ENCODE measurements at places on chromosomes 12 and 14.
A peak's percentile ranks its signal among the peaks of the same experiment; 100 is the strongest.

- no peak for DNase-seq
These were observed 239.7 kb downstream of the BCAT1 start for GRCh38 chr12:24709216-24709615.

DNA sequence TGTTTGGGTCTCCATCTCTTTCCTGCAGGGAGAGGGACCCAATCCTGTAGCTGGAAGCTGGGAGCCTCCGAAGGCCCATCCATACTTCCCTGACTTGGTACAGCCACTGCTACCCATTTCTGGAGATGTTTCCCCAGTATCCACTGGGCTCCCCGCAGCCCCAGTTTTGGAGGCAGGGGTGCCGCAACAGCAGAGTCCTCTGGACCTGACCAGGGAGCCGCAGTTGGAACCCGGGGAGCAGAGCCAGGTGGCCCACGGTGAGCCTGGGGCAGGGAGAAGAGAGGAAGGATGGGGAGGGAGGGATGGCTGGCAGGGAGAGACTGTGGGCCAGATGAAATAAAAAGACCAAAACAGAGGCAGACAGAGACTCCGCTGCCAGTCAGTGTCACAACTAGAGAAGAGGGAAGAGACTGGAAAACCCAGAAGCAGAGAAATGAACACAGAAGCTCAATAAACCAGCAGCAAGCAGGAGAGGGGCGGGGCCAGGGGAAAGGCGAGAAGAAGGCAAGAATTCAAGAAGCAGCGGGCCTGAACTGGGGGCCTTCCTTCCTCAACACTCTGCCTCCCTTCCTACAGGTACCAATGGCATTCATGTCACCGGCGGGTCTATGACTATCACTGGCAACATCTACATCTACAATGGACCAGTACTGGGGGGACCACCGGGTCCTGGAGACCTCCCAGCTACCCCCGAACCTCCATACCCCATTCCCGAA is 6.3 kb downstream of the LTBR start:
- no peak for DNase-seq

GRCh38 chr12:27437839-27438238 is 8.7 kb upstream of the SMCO2 start:
- DNase-seq, result no peak

DNA sequence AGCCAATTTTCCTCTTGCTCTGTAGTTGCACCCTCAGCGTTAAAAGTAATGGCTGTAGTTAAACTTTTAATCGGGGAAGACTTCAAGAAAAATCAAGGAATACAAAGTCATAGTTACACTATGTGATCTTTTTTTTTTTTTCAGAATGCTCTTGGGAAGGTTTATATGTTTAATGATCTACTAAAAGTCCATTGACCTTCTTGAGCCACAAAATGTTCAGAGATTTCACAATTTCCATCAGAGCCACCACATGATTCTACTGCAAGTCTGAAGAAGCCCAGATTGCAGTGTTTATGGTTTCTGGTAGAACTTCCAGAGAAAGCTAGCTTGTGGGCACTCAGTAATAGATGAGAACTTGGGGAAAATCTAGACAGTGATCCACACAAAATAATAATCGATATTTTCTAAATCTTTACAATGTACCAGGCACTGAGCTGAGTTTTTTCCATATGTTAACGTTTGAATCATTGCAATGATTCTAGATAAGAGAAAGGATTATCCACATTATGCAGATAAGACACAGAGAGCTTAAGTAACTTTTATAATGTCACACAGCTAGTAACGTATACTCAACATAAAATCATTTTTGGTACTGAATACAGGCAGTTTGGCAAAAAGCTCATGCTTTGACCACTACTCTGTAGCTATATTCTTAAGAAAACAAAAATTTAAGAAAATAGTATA is 38.3 kb downstream of the GYS2 start:
- DNase-seq, result no peak

DNA sequence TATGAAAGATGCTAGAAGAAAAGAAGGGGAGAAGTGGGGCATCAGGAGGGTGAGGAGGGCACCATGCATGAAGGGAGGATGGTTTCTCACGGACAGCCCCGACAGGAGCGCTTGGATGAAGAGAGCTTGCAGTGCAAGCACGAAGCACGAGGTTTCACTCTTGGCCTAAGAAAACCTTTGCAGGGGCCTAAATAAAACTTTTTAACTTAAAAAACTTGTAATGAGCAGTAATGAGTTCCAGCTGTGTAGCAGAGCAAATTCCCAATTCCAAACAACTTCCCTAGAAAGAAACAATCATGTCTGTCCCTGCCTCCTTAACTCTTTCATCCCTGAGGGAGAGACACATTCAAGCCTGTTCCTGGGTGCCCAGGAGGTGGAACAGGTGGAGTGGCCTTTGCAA is 119.5 kb downstream of the PAH start:
- DNase-seq, result no peak

DNA sequence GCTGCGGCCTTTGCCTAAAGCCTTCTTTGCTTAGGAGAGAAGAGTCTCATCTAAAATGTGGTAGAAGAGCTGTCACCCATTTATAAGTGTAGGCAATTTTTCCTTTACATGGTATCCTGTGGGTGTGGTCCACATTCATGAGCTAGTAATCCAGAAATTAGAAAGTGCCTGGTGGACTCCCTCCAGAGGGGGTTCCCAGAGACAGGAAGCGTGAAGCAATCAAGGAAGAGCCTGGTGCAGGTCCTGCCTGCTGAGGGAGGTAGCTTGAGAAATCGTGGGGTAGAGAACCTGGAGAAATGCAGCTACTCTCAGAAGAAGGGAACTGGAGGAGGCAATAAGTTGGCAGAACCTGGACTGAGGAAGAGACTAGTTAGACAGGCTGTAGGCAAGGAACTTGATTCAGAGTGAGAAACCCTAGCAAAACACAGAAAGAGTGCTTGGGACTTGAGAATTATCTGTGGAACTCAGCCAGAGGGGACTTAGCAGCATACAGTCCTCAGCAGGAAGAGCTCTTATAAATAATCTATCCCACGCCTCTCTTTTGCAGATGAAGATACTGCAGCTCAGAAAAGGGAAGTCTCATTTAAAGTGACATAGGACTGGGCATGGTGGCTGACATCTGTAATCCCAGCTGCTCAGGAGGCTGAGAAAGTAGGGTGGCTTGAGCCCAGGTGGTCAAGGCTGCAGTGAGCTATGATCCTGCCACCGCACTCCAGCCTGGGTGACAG is 182.4 kb upstream of the CCND2 start:
- no peak for DNase-seq

GRCh38 chr12:65675141-65675621 is 149.1 kb upstream of the HMGA2 start:
- no peak for DNase-seq

DNA sequence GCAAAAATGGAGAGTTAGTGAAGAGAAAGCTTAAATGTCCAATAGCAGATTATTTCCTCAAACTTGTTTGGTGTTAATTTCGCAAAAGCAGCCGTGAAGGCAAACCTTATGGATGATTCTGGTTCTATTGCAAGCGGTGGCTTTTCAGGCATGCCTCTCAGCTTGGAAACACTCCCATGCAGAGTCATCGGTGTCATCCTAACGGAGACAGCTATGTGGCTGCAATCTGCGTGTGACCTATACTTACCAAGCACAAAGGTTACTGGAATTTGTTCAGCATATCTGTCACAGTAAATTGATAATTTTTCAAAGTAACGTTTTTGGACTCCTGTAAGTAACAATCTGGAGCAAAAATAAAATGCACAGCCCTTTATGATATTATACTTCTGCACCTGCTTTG is 5.0 kb downstream of the BEST3 start:
- DNase-seq, result no peak

GRCh38 chr12:69987579-69988091 is 162.6 kb downstream of the MYRFL start:
- no peak for DNase-seq

DNA sequence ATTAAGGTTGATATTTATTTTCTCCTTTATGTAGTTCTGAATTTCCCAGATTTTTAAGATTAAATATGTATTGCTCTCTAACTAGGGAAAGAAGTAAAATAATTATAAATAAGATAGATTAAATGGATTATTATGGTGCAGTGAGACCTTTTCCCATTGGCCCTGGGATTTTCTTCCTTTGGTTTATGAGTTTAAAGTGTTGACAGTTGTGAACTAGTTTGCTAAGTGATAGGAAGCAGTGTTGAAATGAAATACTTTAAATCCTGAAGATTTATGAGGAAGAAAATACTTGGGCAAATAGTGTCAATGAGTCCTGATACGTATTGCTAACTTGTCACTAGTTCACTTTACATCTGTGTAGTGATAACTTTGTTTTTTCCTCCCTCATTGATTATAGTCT is 188.9 kb downstream of the RAD51B start:
- no peak for DNase-seq

GRCh38 chr14:98951521-98952152 is 320.4 kb downstream of the BCL11B start:
- no peak for DNase-seq

DNA sequence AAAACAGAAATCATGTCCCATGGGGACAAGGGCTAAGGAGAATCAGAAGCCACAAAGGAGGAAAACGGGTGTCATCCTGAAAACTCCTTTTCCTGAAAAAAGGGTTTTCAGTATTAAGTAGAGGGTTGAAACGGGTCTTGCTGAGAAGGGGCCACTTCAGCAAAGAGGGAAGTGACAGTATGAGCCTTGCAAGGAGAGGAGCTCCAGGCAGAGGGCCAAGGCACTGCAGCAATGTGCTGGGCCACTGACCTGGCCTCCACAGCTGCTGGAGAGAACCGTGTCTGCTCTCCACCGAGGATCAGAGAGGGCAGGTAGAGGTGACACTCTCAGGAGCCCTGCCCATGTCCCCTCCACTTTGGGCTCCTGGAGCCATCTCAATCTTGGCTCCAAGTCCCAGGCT is 103.3 kb downstream of the NCOR2 start:
- DNase-seq, result no peak

DNA sequence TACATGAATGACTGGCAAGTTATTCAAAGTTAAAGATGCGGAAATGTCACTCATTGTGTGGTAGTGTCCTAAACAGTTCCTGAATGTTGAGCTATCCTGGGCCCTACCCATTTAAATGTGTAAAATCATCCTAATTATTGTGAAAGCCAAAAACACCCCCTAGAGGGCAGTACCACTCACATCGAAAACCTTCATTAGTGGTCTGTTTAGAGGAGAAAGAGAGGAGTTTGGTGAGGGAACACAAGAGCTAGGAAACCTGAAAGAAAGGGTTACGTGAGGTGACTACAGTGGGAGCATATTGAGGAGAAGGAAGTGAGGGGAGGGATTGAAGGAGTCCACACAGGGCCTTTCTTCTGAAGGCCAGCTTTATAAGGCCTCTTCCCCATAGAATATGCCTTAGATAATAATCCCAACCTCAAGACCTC is 2.5 kb upstream of the TEP1 start:
- peak; percentile 38 for DNase-seq
